ENCODE measurements at places on chromosomes 16 and 17.

DNA sequence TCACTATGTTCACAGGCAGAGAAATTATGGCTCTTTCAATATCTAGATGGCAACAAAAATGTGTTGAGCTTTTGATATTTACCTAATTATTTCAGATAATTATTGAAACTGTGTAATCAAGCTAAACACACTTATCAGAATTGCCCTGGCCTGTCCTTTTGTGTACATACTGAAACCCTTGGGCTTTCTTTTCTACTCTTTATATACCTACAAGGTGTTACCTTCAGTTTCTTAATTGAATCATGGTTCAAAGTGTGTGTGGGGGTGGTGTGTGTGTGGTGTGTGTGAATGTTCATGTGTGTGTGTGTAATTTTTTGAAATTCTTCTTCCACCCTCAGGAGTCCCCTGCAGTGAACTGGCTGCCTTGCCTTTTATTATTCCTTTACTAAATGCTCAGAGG, 506.8 kb upstream of the SOX9 start:
- DNase-seq: no peak

GRCh38 chr16:68984467-68984866, 121.0 kb upstream of the HAS3 start:
- DNase-seq: no peak

- no peak for DNase-seq
Observed at GRCh38 chr17:57004944-57005579, 27.1 kb downstream of the SCPEP1 start.

DNA sequence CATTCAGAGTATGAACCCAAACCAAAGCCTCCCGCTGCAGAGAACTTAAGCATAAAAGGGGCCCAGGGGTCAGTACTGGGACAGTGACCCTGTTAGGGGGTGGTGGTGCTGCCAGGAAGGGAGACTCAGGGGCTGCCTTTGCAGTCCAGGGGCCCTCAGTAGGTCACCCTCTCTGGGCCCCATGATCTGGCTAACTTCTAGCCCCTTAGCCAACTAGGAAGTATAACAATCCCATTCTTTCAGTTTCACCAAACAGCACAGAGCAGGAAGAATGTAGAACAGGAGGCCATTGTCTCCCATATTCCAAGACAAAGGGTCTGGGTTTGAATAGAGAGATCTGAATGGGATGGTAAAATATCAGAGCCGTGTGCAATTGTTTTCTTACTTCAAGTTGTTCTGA, 378.6 kb upstream of the C16orf82 start:
- no peak for DNase-seq

- no peak for DNase-seq
Observed at GRCh38 chr16:52834736-52835465, 217.8 kb downstream of the CHD9NB start.

- DNase-seq: no peak
Observed at GRCh38 chr16:84677017-84677803, 22.6 kb upstream of the USP10 start.

- peak; percentile 68 for DNase-seq
Observed at GRCh38 chr17:32520104-32520701, 33.4 kb downstream of the CDK5R1 start.

- DNase-seq: no peak
Observed at GRCh38 chr17:56325313-56326000, 172.2 kb downstream of the ANKFN1 start.

- DNase-seq: peak; percentile 6
Observed at GRCh38 chr17:16911141-16911937, 60.6 kb downstream of the TNFRSF13B start.

DNA sequence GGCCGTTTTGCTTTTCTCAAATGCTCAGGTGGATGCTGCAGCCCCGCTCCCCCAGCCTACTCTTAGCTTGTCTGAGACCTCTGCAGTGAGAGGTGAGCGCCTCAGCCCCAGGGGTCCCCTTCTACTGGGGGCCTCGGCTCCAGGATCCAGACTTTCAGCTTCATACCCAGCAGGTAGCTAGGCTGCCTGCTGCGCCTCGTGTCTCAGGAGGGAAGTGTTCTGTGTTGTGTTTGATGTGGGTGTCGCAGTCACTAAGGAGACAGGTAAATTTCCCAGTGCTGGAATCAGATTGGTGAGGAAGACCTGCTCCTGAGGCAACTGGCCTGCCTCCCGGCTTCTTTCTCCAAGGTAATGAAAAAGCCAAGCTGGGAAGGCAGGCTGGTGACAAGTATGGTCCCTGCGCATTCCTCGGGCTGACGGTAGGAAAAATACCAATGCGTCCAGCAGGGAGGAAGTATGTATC, 604.0 kb upstream of the SALL1 start:
- no peak for DNase-seq

- DNase-seq: no peak
Observed at GRCh38 chr16:22424161-22424937, 49.9 kb upstream of the CDR2 start.

Measured in CD4-positive, alpha-beta T cell treated with Interleukin-2 at 100 ng/mL for 4 hours (primary cell).